Adipocyte (in vitro differentiated cells): ENCODE measurements at places on chromosomes 7 and 10.
A peak's percentile ranks its signal among the peaks of the same experiment; 100 is the strongest.

DNA sequence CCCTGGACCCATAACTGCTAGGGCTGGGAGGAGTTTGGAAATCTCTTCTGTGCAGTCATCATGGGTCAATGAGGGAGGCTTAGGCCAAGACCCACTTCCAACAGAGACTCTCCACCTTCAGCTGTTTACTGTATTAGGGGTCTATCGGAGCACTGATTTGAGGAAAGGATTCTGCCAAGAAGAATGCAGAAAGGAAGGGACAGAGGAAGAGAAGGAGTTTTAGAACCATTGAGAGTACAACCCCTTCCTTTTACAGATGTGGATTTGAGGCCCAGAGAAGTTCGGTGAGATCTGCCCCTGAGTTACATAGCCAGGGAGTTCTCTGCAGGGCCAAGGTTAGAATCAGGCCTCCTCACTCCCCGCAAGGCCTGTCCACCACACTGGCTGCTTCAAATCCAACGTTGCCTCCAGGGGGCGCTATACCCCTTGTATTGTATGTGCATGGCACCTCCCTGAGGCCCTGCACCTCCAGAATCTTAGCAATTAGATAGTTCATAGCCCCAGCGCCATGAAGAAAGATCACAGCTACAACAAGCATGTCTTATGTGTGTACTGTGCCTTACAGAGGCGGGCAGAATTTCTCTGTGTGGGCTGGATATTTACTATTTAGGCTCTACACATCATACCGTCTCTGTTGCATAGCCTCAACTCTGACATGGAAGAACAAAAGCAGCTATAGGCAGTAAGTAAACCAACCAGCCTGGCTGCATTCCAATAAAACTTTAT is 246.8 kb downstream of the SKIDA1 start:
- DNase-seq: peak; percentile 97

- DNase-seq: peak; percentile 90
Observed at GRCh38 chr10:61284222-61284890, 168.8 kb downstream of the TMEM26 start.

DNA sequence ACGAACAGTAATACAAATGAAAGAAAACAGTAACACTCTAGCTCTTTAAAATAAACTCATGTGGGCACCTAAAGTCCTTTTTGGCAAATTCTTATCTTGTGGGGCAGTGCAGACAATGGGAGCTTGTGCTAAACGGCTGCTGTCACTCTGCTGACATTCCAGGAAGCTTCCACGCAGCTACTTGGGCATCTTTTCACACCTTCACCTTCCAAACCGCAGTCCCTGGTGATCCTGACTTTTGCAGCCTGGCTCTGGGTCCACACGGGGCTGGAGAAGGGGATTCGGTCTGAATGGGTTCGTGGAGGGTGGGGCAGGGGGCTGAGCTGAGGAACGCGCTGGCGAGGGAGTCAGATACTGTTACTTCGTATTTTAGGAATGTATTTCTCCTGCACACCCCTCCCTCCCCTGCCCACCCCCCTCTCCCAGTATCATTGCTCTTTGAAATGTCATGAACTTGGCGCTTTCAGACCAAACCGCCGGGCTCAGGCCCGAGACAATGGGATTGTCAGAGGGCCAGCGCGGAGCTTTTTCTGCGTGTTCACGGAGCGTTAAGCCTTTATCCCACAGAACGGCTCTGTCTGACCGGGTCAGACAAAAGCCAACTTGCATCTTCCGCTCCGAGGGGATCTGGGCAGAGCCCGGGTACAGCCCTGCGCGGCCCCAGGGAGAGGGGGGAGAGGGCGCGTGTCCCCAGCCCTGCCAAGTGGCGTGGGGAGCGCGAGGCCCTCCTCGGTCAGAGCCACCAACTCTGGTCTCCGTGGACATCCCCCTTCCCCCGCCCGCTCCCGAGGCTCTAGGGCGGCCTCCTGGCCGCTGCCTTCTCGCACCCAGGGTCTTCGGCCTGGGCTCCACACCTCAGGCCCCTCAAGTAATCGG is 76.7 kb upstream of the EN2 start:
- no peak for DNase-seq

DNA sequence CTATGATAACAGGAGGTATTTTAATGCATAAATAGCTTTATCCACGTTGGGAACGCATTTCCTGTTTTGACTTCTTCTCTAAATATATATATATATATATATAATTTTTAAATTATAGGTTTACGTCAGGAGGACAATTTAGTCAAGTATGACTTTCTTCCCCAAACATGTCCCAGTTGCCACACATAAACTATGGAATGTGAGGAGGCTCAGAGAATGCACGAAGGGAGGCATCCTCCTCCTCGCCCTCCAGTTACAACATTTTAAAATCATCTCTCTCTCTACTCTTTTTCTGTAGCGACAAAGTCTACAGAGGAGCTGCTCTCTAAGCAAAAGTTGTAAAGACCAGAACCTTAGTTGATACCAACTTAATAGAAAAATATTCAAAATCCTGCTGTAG is 106.9 kb upstream of the LYZL1 start:
- peak; percentile 61 for DNase-seq

DNA sequence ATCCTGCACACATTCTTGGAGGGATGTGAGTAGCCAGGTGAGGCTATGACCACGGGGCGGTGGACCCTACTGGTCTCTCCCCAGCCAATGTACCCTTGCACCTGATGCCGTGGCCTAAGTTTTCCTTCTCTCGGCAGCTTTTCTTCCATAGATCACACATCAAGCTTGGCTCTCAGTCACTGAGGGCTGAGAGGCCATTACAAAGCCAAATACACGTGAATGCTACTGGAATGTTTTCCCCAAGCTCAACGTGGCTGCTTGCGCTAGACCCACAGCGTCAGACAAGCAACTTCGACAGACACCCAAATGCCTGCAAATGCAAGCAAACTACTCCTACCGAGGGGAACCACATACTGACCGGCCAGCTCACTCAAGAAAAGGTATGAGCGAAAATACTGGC is 83.1 kb downstream of the PRPF18 start:
- DNase-seq: no peak

DNA sequence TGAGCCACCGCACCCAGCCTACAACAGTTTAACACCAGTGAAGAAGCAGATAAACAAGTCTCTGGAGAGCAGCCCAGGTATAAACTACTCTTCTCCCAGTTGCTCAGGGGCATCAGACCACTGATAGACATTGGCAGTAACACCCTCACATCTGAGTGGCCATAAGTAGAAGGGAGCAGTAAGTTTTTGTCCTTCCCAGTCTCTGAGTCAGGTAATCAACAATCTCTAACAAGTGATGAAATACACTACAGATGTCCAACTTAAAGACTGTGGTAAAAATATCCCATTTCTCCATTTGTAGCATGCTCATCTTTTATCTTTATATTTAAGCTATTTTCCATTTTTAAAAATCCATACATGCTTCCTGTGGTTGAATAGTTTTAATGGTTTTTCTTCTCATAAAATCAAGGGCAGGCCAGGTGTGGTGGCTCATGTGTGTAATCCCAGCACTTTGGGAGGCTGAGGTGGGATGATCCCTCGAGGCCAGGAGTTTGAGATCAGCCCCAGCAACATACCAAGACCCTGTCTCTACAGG is 78.6 kb downstream of the GSAP start:
- no peak for DNase-seq

GRCh38 chr7:87596136-87596535 is 4.5 kb downstream of the ABCB1 start:
- DNase-seq: no peak

DNA sequence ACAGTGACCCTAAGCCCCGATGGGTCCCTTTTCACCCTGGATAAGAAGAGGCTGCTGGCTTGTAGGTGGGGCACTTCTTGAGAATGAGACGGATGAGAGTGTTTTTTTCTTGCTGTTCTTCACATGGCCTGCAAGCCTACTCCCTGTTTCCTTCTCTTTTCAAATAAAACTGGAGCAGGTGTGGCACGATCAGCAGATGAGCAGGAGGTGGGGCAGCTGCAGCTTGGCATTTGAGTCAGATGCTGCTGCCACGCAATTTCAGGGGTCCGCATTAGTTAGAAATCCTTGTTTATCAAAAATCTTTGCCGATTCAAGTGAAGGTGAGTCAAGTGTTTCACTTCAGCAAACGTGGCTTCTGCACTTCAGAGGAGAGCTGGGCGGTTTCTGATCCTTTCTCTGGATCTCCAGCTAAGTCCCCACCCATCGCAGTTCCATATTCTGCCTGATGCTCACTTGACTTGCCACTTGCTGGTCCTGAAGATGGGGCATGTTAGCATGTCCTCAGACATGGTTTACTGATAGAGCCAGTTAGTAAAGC is 20.8 kb downstream of the WDFY4 start:
- DNase-seq: no peak

DNA sequence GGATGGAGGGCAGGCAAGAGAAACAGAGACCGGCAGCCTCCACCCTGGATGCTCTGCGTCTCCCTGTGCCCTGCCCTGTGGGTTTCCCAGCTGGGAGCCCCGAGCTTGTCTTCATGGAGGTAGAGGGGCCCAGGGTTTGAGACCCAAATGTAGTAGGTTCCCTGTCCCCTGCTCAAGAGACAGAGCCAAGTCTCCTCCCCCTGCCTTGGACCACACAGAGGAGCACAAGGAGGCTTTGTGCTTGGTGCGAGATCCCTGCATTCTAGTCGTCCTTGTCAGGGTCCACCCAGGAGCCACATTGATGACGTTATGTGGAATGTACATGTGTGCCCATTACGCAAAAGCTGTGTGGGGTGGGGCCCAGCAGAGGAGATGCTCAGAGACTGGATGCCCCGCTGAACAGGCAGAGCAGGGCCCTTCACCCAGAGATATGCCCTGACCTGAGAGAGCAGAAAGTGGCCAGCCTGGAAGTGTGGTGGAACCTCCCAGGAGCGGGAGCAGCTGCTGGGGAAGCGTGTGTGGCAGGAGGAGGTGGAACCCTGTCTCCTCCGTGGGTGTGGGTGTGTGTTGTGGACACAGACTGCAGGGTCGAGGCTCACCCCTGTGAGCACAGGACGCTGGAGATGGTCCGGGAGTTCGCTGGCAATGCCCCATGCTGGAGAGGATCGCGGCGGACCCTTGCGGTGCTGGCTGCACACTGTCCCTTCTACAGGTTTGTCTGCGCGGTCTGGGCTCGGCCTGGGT is 39.3 kb downstream of the VWA2 start:
- no peak for DNase-seq

DNA sequence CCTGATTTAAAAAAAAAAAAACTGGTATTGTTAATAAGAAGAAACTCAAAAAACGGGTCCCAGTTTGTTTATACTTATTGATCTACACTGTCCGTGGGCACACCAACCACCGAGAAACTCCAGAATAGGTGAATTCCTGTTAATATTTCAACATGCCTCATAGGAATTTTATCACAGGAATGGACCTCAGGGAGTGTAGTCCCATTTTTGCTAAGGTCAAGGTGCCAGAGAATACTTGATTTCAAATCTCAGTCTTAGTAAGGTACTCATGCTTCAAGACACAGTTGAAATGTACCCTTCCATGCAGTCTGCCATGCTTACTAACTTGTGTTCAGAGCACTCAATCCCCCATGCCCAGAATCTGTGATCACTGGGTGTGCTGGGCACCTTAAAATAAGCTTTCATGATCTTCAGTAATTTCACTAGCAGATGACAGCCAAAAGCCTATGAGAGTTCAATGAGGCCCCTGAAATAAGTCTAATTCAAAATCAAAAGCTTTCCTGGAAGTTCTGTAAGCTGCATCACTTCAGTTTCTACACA is 385.7 kb downstream of the TNS3 start:
- DNase-seq: no peak

DNA sequence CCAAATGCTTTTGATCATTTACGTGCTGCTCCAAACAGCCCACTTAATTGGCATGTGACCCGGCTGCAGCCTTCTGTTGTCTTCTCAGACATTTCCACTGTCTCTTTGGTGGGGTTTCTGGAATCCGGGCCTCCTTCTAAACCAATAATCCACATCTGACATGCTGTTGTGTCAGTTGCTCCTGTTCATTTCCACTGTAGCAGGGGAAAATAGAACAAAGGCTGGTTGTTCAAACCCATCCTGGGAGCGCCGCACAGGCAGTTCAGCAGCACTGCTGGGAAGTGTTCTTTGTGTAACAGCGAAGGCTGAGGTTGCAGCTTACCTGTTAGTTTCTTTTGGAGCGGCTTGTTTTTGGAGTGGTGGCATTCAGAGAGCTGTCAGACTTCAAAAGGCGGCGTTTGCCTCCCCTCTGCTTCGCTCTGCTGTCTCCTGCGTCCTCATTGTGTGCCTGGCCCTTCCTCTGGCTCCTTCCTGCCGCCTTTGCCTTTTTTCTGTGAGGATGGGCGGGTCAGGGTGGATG is 149.4 kb downstream of the SNX10 start:
- no peak for DNase-seq

DNA sequence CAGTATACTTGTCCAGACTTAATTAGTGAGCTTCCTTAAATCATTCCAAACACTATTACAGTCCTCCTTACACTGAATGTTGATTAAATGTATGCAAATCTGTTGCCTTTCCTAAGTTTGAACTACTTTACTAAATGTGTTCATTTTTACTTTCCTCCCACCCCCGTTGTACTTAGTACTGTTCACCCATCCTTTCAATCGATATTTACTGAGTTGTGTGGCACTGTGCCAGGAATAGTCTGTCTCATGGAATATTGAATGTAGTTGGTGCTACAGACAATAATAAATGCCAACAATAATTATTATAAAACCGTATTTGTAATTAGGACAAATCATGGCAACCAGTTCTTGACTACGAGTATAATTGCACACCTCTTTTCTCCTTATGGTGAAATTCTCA is 335.7 kb downstream of the GPR37 start:
- DNase-seq: no peak

GRCh38 chr7:137354396-137354795 is 10.9 kb upstream of the PTN start:
- no peak for DNase-seq

GRCh38 chr10:92702301-92702916 is 12.7 kb downstream of the HHEX start:
- DNase-seq: no peak

GRCh38 chr7:138226745-138227279 is 150.6 kb downstream of the AKR1D1 start:
- no peak for DNase-seq

DNA sequence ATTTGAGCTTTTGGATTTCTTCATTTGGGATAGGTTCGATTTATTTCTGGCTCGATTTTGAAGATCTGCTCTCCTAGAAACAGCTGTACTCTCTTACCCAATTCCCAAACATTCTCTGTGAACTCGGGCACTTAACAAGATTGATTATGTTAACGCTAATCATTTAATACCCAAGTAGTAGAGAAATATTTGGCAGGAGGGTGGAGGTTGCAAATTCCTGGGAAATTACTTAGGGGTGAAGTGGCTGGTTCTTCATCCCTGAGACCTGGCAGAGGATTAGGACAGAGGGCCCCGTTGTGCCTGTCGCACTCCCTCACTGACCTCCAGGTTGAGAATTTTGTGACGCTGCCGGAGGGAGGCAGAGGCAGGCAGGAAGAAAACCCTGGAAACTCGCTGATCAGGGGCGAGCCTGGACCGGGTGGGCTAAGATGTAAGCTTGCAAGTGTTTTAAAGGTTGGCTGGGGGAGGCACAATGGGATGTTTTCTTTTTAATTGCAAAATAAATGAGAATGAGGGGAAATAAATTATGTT is 182.6 kb downstream of the TCF7L2 start:
- DNase-seq: peak; percentile 15

- peak; percentile 18 for DNase-seq
Observed at GRCh38 chr7:129101746-129102145, 42.8 kb upstream of the TSPAN33 start.

GRCh38 chr7:50856806-50857205 is 74.1 kb upstream of the GRB10 start:
- DNase-seq: no peak
